ENCODE measurements at places on chromosomes 1 and 21. TPM values are rescaled to one million over a fixed set of nuclear protein-coding genes. Genes with fewer than 3 reads are reported as not detected.

Gene ATP1B1
- 4.0 TPM for total RNA-seq

Gene MEGF6
- 11.2 TPM for total RNA-seq

Gene TMIGD3
- total RNA-seq: not detected

Gene RAB7B
- total RNA-seq: not detected

Gene OR2L8
- total RNA-seq: not detected

Gene NCAM2
- total RNA-seq: not detected

Gene OVAAL
- not detected for total RNA-seq

Gene SRGAP2B
- 51.7 TPM for total RNA-seq

Gene RGS7
- not detected for total RNA-seq

Gene IVL
- not detected for total RNA-seq

Gene AKNAD1
- total RNA-seq: not detected

Gene AJAP1
- not detected for total RNA-seq

Gene PRMT6
- 21.0 TPM for total RNA-seq

Gene EXTL1
- total RNA-seq: not detected

Gene RGS8
- total RNA-seq: not detected

Gene EDARADD
- total RNA-seq: 3.7 TPM

Gene ZNF683
- total RNA-seq: 26.3 TPM

Gene CD101
- 1.4 TPM for total RNA-seq

Gene RAB3B
- 0.05 TPM for total RNA-seq

Gene HTR1D
- not detected for total RNA-seq

Gene ESPN
- total RNA-seq: 0.89 TPM

Gene WASF2
- 113 TPM for total RNA-seq

Gene CCDC30
- total RNA-seq: 2.9 TPM

Gene MED8
- total RNA-seq: 43.6 TPM

Gene NUDT4B
- not detected for total RNA-seq

Gene CFH
- 13.3 TPM for total RNA-seq

Gene ICOSLG
- total RNA-seq: 1.7 TPM

Gene MYOM3
- not detected for total RNA-seq

Gene ABCG1
- total RNA-seq: 13.2 TPM

Gene ELAPOR1
- 11.9 TPM for total RNA-seq
